ENCODE measurements at places on chromosomes 2 and 18. TPM values are rescaled to one million over a fixed set of nuclear protein-coding genes. Genes with fewer than 3 reads are reported as not detected.

DNA sequence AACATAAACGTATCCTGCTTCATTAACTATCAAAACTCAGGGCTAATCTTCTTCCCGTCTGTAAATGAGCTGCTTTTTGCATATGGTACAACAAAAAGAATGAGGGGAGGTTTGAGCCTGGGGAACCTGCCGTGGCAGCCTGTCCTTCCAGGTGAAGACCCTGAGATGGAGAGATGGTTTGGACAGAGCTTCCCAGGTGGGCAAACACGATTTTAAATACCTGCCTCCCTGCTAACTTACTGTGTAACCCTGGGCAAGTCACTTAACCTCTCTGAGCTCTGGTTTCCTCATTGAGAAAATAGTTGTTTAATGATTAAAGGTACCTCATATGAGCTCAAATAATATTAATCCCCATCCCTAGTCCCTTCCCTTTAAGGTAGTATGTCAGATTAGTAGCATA lies 9.0 kb downstream of the EMX1 start:
- ATAC-seq: no peak

- ATAC-seq: no peak
Measured at GRCh38 chr2:7394195-7394594, 477.0 kb downstream of the RNF144A start.

- ATAC-seq: no peak
Measured at GRCh38 chr2:136067897-136068580, 49.9 kb downstream of the CXCR4 start.

The SPEG gene
- total RNA-seq: 90.2 TPM

GRCh38 chr2:115414466-115414865 lies 972.0 kb downstream of the DPP10 start:
- ATAC-seq: no peak

- ATAC-seq: no peak
Measured at GRCh38 chr18:76213991-76214390, 281.1 kb downstream of the ZNF516 start.

The PSMA8 gene
- not detected for total RNA-seq

DNA sequence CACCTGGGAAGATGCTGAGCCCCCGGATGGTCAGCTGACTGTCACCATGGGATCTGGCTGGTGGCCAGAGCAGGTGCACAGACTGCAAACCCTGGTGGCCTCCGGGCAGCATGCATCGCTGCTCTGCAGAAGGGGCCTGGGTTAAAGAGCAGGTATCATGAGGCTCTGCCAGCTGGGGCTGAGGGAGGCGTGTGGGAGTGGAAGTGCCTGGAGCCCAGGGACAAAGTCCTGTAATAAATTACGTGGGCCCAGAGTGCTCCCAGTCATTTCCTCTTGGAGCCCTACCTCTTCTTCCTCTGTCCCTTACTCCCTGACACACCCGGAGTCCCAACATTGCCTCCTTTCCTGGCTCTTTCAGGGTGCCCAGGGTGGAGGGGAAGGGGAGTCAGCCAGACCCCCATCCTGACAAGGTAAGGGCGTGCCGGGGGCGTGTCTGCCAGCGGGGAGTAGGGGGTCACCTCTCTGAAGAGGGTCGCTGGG lies at the start of gene MYO7B:
MYO7B (plus strand) TSS at position 262 of the 480 bp plus-strand sequence. CDS start 24,040 bp downstream, outside the sequence.
- no peak for ATAC-seq

The GNLY gene
- not detected for total RNA-seq

- ATAC-seq: no peak
Measured at GRCh38 chr2:99552529-99552928, 62.7 kb upstream of the REV1 start.

- ATAC-seq: no peak
Measured at GRCh38 chr2:26245810-26246209, 1.1 kb downstream of the HADHB start.

The MATN3 gene
- 0.67 TPM for total RNA-seq

All from gastroesophageal sphincter (tissue), 4 donors.